ENCODE measurements at places on chromosomes 13 and 19.

GRCh38 chr13:85166891-85167290 is 632.3 kb downstream of the SLITRK6 start:
- no peak for DNase-seq

GRCh38 chr13:66996503-66996902 is 233.6 kb downstream of the PCDH9 start:
- no peak for DNase-seq

GRCh38 chr13:40235160-40235796 is 431.2 kb downstream of the FOXO1 start:
- DNase-seq, result no peak

GRCh38 chr13:77537289-77537919 is 1.9 kb downstream of the SCEL start:
- no peak for DNase-seq

- no peak for DNase-seq
Measured at GRCh38 chr19:29741776-29742175, 26.7 kb upstream of the C19orf12 start.

GRCh38 chr19:7461841-7462629 is 26.8 kb downstream of the PEX11G start:
- DNase-seq, result no peak

GRCh38 chr19:15368798-15369593 is 10.6 kb downstream of the AKAP8 start:
- no peak for DNase-seq

- no peak for DNase-seq
Measured at GRCh38 chr13:98494769-98495168, 82.1 kb downstream of the STK24 start.

- DNase-seq, result no peak
Measured at GRCh38 chr19:17389288-17389687, 4.7 kb downstream of the CCDC194 start.

GRCh38 chr19:54253331-54254194 is 3.5 kb downstream of the LILRB5 start:
- DNase-seq, result no peak

DNA sequence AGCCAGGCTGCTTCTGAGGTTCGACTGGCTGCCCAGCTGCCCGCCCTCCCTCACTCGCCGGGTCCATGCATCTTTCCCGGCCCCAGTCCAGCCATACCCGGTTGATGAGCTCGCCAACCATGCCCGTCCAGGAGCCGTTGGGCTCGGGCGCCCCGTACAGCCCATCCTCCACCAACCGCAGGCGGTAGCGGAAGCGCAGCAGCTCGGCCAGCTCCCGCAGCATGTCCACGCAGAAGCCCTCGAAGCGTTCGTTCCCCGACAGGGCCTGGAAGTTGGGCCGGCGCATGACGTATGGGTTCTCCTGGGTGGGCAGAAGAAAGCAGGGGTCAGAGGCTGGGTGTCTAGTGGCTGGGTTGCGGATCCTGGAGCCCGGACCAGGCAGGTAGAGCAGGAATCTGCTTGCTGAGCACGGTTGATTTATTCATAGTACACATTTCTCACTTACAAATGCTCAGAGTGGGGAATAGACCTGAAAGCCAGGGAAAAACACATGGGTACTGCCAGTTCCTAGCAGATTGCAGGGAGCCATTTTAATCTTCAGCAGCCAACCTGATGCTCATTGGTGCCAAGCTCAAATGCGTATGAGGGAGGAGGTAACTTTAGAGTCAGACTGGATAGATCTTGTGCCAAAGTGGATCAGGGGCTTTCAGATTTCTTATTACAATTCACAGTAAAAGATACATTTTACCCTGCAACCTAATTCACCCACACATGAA is 27.4 kb downstream of the GRIK5 start:
- no peak for DNase-seq

- no peak for DNase-seq
Measured at GRCh38 chr19:32526895-32527294, 54.1 kb upstream of the PDCD5 start.

DNA sequence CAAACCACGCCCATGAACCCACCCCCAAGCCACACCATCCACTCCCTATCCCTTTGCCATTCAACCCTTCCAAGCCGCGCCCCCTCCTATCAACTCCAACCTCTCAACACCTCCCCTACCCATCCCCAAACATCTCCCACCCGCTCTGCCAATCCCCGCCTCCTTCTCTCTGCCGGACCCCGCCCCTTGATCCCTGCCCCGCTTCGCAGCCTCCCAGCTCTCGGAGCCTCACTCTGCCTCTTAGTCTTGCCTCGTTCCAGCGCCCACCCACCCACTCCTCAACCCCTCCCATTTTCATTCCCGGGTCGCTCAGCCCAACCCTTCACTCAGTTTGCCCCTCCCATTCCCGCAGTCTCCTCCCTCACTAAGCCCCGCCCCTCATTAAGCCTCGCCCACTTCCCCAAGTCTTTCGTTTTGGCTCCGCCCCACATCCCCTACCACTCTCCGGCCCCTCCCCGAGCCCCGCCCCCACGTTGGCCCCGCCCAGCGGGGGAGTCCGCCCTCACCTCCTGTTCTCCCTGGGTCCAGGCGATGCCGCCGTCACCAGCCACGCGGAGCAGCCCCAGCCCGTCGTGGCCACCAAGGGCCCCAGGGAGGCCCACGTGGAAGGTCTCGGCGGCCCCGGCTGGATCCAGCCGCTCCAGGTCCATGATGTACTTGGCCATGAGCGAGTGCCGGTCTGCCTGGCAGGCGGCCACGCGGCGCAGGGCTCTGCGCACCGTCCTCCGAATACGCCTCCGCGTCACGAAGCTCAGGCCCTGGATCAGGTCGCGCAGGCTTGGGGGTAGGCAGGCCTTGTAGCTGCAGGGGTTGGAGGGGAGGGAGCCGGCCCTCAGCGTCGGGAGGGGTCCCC is 5.7 kb downstream of the JAK3 start:
- peak; percentile 69 for DNase-seq

DNA sequence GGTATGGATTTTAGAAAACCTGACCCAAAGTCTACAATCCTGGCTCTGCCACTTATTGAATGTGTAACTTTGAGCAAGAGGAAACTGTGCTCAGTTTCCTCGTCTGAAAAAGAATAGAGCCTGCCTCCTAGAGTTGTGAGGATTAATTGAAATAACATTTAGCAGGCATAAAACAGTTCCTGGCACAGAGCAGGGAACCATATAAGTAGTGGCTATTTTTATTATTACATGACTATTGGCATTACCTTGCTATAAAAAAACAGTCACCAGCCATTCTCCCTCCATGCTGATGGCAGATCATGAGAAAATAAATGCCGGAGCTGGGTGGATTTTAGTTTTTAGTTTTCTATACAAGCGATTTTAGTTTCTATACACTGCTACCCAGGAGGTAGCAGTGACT is 5.8 kb downstream of the DOCK9 start:
- DNase-seq, result no peak

DNA sequence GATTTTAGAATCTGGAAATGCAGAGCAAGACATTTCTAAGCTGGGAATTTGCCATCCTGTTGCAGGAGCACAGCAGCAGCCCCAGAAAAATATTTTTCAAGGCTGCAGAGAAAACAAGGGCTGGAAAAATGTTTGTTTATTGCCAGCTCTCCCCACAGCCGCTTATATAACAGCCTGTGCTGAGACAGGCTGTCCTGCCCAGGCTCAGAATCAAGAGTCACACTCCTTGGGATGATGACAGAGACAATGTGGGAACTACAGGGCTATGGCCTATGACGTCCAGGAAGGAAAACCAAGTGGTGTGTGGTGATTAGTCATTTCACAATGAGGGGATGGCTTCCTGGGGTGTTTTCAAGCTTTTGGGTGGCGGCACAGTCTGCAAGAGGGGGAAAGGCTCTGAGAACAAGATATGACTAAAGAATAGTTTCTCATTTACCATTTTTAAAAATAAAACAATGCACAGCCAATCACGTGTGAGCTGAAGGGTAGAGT is 136.3 kb upstream of the SERP2 start:
- no peak for DNase-seq

DNA sequence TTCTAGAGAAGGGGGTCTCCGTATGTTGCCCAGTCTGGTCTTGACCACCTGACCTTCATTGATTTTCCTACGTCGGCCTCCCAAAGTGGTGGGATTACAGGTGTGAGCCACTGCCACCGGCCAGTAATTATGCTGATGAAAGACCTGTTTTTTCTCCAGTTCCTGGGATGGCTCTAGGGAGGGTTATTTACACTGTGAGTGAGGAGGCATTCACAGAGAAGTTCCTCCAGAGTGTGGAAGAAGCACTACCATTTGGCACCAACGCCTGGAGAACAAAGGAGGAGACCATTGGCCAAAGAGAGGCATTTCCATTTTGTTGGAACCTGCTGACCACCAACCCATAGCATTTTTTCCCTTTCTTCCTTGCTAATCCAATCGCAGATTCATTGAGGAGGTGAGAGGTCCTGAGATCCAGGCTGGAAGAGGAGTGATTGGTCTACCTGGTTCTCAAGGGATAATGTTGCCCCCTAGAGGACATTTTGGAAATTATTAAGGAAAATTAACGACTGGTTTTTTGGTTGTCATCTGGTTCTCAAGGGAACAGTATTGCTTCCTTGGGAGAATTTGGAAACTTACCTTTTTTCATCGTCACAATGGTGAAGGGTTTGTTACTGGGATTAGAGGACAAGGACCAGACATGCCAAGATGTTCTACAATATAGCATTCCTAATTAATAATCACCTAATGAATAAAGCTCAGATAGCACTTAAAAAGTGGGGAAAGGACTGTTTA is 5.5 kb upstream of the SAE1 start:
- no peak for DNase-seq

DNA sequence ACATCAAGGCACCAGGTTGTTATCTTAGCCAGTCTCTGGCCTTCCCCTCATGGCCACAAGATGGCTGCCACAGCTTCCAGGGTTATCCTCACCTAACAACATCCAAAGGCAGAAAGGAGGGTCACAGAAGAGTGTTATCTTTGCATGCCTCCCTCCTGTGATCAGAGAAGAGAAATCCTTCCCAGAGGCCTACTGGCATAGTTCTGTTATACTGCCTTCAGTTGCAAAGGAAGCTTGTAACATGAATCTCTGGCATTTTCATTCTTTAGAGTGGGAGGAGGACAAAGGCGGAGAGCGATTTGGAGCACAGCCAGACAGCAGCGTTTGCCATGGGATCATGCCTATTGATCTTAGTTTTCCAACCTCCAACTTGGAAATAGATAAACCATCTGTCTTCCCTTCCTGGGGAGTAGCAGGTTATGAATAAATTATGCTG is 135.7 kb downstream of the DNAJC15 start:
- no peak for DNase-seq

- DNase-seq, result no peak
Measured at GRCh38 chr13:50919277-50919676, 9.7 kb downstream of the RNASEH2B start.

DNA sequence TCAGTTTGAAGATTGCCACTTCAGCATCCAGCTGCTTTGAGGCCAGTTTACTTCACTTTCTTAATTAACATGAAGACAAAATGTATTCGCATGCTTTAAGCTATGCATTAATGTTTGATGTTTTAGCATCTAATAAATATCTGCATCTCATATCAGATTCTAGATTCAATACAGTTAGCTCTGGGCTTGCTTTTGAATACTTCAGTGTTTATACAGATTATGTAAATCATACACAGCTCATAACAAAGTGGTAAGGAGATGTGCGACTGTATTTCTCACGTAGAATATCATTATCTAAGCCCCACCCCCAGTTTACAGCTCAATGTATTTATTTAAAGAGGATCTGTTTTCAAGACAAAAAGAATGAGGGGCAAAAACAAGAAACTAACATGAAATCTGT is 770.5 kb downstream of the PCDH9 start:
- DNase-seq, result no peak

GRCh38 chr13:99585609-99586008 is 84.3 kb downstream of the TM9SF2 start:
- DNase-seq, result no peak

DNA sequence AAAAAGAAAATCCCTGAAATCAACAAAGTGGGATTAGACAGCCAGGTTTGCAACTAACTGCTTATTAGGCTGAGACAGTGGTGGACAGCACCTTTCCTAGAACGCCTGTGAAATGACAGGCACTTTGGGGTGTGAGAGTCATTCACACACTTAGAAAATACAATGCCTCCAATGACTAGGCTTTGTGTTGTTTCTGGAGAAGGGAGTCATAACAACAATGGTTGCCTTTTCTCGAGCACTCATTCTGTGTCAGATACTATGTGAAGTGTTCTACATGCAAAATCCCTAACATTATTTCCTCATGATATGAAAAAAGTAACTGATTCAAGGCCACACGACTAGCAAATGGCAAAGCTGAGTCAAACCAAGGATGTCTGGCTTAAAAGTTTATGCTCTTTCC is 41.2 kb downstream of the SACS start:
- DNase-seq, result no peak

DNA sequence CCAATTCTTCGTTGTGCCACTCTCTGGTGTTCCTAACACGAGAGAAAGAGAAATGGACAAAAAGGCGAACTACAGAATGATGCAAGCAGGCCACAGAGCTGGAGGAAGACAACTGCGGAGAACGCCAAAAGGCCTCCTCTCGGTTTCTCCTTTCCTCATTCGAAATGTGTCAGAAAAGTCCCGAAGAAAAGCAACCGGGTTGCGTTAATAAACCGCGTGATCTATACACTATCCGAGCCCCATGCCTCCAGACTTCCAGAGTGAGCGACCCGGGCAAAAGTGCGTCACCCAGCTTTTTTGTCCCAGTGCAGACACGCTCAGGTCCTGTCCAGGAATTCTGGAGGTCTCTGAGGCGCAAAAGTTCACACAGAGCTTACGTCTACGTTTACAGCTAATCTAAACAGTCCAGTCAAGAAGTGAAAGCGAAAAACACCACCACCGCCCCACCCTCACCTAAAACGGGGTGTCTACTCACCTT is 413 bp downstream of the N4BP2L2 start:
- DNase-seq, result peak; percentile 15

DNA sequence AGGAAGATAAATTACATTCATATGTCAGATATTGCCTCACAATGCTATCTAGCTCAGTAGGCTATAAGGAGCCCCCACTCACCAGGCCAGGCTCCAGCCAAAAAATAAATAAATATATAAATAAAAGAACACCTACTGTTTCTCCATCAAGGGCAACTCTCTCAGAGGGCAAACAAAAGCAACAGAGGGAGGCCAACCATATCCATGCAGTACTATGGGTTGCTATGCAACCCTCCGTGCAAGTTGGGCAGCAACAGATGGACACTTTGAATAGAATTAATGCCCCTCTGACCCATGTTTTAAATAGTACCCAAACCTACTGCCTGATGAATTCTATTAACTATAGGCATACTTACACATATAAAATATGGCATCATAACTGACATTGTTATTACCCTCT is 279.8 kb upstream of the EDNRB start:
- no peak for DNase-seq

DNA sequence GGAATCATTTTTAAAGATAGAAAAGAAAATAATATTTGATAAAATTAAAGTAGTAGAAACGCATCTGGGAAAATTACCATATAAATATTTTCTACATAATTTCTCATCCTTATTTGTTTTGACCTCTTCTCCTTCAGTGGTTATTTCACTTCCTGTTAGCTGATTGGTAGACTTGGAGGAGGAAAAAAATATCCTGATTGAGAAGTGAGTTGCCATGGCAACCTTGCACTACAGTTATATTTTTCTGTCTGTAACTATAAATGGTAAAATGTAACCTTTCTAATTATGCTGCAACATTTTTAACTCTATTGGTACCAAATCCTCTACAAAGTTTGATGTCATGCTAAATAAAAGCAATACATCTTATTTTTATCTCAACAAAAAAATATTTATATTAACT is 45.2 kb downstream of the SCEL start:
- no peak for DNase-seq

Data from anterior cingulate cortex (tissue), 58 donors.